ENCODE measurements at places on chromosomes 13 and 19. TPM values are rescaled to one million over a fixed set of nuclear protein-coding genes. Genes with fewer than 3 reads are reported as not detected.

SLITRK6 gene
- total RNA-seq: 0.66 TPM

ZNF765 gene
- total RNA-seq: 12.7 TPM

PPM1N gene
- 1.9 TPM for total RNA-seq

WASF3 gene
- total RNA-seq: 14.5 TPM

DNA sequence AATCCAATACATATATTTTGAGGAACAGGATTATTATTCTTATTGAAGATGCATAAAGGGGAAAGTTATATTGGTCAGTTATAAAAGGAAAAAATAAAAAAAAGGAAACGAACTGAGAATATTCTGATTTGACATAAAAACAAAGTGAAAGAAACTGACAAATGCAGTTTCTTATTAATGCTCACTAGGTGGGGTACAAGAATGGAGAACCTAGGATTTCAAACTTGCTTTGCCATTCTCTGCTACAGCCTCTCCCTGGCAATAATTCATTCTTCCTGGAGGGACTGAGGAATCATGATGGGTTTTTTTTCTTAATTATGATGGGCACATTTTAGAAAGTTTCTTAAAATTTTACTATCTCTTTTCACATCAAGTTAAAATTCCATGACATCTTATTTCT, 154.9 kb downstream of the PCDH9 start:
- no peak for DNase-seq

GRCh38 chr19:53813996-53814395, 10.1 kb downstream of the NLRP12 start:
- no peak for DNase-seq

DNA sequence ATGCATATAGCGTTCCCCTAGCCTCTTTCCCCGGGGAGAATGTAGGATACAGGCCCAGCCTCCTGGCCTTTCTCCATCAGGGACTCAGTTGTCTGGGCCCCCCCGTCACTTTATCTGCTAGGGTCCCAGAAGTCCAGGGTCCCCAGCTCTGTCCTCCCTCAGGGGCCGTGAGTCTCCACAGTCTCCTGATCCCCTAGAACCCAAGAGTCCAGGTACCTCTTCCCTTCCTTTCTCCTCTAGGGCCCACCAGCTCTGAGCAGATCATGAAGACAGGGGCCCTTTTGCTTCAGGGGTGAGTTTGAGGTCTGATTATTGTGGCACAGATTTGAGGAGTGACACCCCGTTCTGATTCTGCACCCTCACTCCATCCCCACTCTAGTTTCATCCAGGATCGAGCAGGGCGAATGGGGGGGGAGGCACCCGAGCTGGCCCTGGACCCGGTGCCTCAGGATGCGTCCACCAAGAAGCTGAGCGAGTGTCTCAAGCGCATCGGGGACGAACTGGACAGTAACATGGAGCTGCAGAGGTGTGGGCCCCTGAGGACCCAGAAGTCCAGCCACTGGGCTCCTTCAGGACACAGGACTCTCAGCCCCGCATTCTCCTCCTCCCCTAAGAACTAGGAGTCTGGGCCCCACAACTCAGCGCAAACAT, 758 bp downstream of the BAX start:
- DNase-seq: no peak

Measured in sigmoid colon (tissue), 7 donors.